GM18507 (cell line): ENCODE measurements at places on chromosomes 12 and 14.

GRCh38 chr12:16920451-16920850, 314.5 kb upstream of the LMO3 start:
- no peak for DNase-seq

GRCh38 chr12:132437943-132438700, 51.8 kb upstream of the FBRSL1 start:
- DNase-seq = no peak

DNA sequence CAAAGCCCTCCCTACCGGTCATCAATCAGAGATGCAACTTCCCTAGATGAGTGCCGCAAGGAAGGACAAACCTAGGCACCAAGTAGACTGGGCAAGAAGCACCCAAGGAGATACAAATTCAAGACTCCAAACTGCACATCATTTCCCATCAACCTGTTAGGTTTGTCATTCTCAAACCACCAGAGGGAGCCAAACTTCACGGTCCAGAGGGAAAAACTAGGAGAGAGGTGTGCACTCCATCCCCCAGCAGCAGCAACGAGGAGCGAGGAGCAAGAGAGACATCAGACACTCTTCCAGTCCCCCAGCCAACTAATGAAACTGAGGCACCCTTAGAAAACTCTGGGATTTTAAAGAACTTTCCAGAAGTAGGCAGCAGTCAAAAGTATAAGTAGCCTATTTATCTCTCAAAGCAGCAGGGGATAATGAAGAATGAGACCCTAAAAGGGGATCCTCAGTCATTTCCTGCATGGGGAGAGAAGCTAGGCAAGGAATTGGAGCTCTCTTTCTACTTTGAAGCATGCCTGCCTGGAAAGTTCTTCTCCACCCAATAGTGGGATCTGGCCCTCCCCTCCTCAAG, 37.0 kb upstream of the NT5DC3 start:
- DNase-seq = peak; percentile 50

GRCh38 chr12:10153271-10154144, 18.4 kb downstream of the OLR1 start:
- DNase-seq = no peak

GRCh38 chr14:68408680-68409079, 384.2 kb downstream of the ZFP36L1 start:
- no peak for DNase-seq

GRCh38 chr12:98909746-98910145, 264.7 kb downstream of the APAF1 start:
- DNase-seq = no peak

- DNase-seq = no peak
Observed at GRCh38 chr14:88234442-88234841, 88.6 kb downstream of the KCNK10 start.

DNA sequence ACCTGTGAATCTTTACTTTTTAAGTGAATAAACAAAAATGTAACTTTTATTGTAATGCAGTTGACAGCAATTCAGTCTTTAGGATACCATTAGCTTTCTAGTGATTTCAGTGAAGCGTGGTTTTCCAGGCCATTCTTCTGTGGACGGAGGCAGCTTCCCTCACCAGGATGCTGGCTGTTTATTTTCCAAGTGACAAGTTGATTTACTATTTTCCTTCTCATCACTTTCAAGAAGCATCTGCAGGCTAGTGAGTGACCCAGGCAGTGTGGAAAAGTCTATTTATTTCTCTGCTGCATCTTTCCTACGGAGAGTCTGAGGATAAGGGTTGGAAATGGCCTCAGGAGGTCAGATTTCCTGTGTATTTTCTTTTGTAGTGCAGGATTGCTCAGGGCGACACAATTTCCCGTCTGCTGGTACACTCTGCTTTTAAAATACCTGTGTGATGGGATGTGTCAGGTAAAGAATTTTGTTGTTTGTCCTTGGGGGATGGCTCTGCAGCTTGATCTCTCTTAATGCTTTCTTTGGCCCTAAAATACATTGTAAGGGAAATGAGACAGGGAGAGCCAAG, 467.8 kb downstream of the NRXN3 start:
- DNase-seq = no peak

- no peak for DNase-seq
Observed at GRCh38 chr14:20683891-20684661, at the start of gene RNASE4. TSS of gene RNASE4 (plus strand) at chr14:20684560. CDS start at chr14:20699372, 14,812 bp downstream.

DNA sequence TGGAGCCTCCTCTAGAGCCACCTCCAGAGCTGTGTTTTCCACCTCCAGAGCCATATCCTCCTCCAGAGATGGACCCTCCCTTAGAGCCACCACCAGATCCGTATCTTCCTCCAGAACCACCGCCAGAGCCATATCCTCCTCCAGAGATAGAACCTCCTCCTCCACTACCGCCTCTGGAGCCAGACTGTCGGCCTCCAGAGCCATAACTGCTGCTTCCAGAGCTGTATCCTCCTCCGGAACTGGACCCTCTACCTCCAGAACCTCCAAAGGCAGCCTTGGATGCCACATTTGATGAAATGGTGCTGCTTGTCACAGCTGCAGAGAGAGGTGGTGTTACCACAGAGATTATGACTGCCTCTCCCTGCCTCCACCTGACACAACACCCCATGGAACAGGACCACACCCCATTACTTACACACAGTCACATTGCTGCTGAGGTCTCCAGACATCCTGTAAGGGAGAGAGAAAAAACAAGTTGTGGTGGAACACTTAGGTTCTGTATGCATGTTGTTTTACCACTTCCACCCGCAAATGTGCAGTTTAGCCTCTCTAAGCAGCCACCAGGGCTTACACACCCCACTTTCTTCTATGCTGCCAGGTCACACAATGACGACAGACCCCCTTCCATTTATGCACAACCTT, 6.8 kb downstream of the KRT2 start:
- no peak for DNase-seq

DNA sequence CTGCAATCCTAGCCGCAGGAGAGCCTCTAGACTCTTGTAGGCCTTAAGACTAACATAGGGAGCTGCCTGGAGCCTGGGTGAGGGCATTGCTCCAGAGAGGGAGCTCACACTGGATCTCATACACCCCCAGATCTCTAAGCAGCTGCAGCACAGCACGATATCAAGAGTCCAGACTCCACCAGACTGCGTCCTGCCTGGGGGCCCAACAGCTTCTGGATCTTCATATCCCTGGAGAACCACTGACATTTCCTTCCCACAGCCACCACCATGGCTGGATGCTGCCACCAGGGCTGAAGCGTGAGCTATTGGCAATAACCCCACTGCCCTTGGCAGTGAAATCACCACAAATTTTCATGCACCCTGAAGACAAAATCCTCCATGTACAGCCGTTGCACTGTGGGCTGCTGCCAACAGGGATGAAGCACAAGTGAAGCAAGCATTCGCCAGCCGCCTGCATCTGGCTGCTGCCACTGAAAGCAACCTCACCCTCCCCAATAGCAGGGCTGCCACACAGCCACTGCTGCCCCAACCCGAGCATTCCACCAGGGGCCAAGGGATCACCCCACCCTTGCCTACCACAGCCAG, 28.2 kb downstream of the CACNA2D4 start:
- no peak for DNase-seq

DNA sequence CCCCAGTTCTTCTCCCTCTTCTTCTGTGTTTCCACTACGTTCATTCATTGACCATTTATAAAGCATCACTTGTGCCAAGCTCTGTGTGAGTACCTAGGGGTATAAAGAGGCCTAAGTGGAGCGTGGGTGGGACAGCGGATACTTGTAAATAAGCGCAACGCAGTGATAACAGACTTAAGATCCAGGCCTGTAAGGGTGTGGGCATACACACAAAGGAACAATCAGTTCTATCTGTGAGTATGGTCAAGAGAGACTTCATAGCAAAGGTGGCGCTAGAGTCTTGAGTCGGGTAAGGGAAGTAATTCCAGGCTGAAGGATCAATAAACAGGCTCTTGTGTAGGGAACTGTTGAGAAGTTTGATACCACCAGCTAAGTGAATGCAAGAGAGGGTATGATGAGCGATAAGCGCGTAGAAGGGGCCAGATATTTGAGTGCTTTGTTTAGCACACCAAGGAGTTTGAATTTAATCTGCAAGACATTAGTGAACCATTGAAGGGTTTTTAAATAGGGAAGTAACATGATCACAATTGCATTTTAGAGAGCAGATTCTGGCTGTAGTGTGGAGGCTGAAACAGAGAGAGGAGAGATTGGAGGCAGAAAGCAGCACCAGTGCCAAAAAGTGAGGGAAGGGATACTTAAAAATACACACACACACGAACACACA, 1.0 kb upstream of the GXYLT1 start:
- no peak for DNase-seq

DNA sequence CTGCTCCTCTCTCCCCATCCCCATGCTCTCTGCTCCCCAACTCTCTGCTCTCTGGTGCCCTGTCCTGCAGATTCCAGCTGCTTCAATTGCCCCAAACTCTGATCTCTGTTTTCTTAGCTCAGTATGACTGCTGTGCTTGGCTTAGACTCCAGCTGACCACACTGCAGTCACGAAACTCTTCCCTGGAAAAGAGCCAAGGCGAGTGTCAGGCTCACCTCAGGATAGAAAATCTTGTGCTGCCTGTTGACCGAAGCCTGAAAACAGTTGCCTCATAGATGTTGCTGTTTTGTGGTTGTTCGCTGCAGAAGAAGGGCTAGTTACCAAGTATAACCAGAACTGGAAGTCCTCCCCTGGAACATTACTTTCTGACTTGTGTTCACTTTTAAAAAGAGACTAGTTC, 6.7 kb upstream of the STON2 start:
- no peak for DNase-seq

- DNase-seq = no peak
Observed at GRCh38 chr14:55349565-55349964, 62.1 kb downstream of the ATG14 start.

GRCh38 chr12:52013626-52014310, 7.0 kb downstream of the TAMALIN start:
- DNase-seq = no peak

- no peak for DNase-seq
Observed at GRCh38 chr14:95652690-95653089, 33.5 kb upstream of the TCL1B start.

GRCh38 chr14:23580948-23581281, 2.3 kb upstream of the JPH4 start:
- DNase-seq = no peak

GRCh38 chr14:105830171-105830570, 303.8 kb downstream of the TMEM121 start:
- no peak for DNase-seq

GRCh38 chr14:77557391-77557790, 58.8 kb upstream of the ISM2 start:
- no peak for DNase-seq

GRCh38 chr14:44135972-44136371, 371.1 kb downstream of the FSCB start:
- no peak for DNase-seq

GRCh38 chr14:63200767-63201166, 3.5 kb upstream of the RHOJ start:
- DNase-seq = no peak

DNA sequence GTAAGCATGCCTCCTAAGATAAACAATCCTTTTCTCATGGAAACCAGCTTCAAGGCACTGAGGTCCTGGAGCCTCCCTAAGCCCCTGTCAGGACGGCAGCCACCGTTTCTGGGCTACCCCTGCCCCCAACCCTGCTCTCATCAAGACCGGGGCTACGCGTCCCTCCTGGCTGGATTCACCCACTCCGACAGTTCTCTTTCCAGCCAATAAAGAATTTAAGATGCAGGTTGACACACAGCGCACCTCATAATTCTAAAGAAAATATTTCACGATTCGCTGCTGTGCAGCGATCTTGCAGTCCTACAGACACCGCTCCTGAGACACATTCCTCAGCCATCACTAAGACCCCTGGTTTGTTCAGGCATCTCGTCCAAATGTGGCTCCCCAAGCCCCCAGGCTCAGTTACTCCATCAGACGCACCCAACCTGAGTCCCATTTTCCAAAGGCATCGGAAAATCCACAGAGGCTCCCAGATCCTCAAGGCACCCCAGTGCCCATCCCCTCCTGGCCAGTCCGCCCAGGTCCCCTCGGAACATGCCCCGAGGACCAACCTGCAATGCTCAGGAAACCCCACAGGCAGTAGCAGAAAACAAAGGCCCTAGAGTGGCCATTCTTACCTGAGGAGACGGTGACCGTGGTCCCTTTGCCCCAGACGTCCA, 336.3 kb downstream of the TMEM121 start:
- no peak for DNase-seq

DNA sequence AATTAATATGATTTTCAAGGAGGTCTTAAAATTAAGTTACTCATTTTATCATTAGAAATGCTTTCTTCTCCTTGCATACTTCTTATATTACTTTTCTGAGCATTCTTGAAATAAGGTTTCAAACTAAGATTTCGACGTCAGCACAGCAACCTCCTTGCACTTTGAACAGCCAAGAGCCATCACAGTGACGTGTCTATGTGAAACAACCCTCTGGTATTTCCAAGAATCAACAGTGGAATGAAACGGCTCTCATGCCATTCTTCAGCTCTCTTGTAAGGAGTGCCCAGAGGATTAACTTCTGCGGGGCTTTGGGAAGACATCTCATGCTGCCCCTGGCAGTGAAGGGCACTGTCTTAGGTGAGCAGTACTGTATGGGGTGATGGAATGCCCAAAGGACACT, 109.2 kb downstream of the EFCAB11 start:
- DNase-seq = no peak

GRCh38 chr12:126905752-126906151, 1361.2 kb upstream of the TMEM132C start:
- DNase-seq = no peak

GRCh38 chr14:36467332-36467731, 52.7 kb downstream of the NKX2-1 start:
- DNase-seq = no peak

DNA sequence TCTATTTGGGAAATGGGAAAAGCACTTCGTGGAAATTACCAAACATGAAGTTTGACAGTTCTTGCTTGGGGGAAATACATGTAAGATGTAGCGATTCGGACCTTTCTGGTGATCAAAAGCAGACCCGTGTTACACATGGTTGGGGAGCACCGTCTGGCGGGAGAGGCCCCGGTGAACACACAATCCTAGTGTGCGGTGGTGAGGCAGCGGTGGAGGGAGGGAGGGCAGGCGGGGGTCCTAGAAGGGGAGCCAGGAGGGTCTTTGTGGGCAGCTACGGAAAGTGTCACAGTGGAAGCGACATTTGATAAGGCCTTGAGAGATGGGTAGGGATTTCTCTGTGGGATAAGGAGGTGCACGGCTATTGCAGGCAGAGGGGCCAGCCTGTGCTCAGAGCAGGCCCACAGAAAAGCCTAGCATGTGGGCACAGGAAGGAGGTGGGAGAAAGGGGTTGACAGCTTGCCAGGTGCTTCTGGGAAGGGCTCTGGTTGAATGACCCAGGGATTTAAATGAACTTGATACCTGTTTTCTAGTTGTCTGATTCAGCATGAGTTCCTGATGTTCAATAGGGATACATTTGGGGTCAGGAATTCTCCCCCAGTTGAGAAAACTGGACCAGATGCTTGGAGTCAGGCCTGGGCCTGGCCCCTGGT, 7.2 kb downstream of the MVK start:
- no peak for DNase-seq

DNA sequence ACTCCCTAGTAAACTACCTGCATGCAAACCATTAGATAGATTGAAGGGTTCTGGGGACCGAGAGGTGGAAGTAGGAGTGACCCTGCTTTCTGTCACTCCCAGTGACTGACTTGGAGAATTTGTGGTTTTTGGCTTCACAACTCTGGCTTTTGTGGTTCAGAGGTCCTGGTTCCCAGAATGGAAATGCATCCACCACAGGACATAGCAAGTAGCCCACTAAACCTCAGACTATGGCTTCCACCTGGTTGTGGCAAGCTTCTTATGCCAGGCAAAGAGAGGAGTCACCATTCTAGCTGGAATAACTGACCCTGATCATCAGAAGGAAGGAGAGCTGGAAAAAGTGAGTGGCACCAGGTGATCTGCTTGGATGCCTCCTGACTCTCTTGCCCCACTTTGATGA, 162.4 kb upstream of the TMEM260 start:
- DNase-seq = no peak
